ENCODE measurements at places on chromosomes 3 and 15. TPM values are rescaled to one million over a fixed set of nuclear protein-coding genes. Genes with fewer than 3 reads are reported as not detected.

- no peak for DNase-seq
These were observed 409.6 kb downstream of the UNC13C start for GRCh38 chr15:54387799-54388198.

LMCD1 gene
- polyA plus RNA-seq, result 36.1 TPM

- DNase-seq, result no peak
These were observed 507.0 kb downstream of the TBL1XR1 start for GRCh38 chr3:176690083-176690869.

GRCh38 chr3:3201611-3202010 is 22.1 kb upstream of the CRBN start:
- DNase-seq, result no peak

DNA sequence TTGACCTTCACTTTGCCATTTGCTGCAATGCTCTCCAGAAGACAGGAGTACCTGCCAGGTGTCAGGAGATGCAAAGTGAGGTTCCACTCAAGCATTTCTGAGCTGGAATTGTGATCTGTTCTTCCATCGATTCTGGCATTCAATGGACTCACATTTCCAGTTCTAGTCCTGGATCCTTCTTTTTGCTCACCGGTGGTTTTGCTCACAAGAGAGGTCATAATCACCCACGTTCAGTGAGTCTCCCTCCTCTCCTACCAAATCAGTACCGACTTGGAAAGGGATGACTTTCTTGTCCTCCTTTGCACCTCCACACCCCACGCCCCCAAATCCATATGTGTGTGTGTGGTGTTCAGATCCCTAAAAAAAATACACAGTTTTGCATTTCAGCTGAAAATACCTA is 206.7 kb upstream of the IGF1R start:
- DNase-seq, result no peak

GRCh38 chr3:159786489-159787177 is 202.0 kb upstream of the IL12A start:
- DNase-seq, result no peak

DNA sequence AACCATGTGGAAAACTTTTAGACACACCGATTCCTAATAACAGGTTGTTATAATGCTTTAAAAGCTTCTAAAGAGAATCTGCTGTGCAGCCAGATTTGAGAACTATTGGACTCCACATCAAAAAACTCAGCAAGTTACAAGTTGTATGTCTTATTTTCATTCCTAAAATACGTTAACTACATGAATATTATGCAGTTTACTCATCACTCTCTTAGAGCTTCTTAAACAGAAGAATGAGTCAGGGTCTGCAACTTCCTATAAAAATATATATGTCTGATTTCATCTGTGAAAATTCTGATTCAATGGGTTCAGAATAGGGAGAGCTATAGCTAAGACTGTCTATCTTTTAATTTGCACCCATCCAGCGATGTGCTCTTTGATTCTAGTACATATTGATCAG is 244.2 kb upstream of the EPHA3 start:
- no peak for DNase-seq

PSTPIP1 gene
- 2.4 TPM for polyA plus RNA-seq

CCR5 gene
- 0.47 TPM for polyA plus RNA-seq

IL17RD gene
- 53.1 TPM for polyA plus RNA-seq

LPCAT4 gene
- polyA plus RNA-seq, result 51.9 TPM

All from renal pelvis (tissue), 12 donors.